Fibroblast of skin of right quadriceps (primary cell): ENCODE measurements at places on chromosomes 16 and 17.

- DNase-seq, result no peak
These were observed 572 bp downstream of the FAM171A2 start for GRCh38 chr17:44362949-44363612.

DNA sequence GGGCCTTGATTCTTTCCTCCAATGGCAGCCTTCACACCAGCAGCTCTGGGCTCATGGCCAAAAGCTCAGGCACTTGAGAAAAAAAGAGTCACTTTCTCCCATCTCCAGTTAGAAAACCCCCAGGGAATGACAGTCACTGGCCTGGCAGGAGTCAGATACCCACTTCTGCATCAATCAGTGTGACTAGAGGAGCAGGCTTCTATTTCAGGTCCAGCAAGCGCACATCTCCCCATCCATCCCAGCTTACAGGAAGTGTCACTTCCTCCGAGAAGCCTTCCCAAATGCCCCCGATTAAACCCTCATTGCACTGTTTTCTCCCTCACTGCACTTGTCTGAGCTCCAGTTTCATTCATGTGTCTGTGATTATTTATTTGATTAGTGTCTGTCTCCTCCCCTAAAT, 30.4 kb upstream of the CCL1 start:
- no peak for DNase-seq

DNA sequence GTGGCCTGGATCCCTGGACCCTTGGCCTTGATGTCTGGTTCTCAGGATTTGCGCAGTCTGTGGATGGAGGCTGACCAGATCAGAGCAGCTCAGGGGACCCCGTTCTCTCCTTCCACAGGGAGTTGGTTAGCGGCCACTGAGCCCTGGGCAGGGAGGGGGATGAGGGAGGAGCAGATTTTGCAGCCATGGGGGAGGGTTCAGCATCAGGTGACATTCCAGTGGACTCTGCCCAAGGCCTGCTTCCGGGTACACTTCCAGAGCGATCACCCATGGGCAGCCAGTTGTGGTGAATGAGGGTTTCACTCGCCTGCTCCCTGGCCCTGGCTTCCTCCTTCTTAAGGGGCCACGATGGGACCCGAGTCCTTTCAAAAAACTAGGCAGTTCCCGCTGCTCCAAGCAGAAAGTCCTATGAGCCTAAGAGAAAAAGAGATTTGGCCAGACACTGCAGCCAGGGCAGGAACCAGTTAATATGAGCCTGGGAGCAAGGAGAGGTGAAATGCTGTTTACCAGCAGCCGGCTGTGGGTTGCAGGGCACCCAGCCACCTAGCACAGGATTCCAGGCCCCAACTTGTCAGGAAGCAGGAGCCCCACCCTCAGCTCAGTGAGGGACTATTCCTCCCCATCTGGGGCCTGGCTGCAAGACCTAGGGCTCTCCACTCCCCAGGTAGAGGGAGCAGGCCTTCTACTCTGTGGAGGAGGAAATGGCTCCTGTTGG, 4.7 kb upstream of the GPRC5C start:
- DNase-seq, result no peak

GRCh38 chr17:61783556-61784304, 79.6 kb downstream of the BRIP1 start:
- DNase-seq, result no peak

DNA sequence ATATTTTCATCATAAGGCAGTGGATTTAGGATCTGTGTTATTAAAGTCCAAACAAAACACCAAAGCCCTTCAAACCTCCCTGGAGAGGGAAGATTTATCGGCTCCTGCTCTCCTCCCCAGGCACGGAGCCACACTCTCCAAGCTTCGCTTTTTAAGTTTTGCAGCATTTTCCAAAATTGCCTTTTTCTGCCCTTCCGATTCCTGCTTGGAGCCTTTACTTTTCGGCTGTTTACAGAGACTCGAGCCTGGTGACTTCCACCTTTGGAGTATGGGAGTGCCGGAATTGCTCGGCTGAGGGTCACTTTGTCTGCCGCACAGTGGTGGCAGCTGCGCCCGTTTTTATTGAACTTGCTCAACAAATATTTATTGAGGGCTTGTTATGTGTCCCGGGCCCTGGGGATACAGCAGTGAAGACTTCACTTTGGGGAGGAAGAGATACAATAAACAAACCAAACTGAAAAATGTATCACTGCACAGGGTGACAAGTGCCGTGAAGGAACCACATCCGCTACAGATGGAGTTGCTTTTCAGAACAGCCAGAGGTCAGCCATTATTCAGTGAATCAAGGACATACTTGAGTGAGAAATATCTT, 185.5 kb downstream of the NTN1 start:
- DNase-seq, result no peak

- DNase-seq, result no peak
These were observed 13.7 kb upstream of the XYLT2 start for GRCh38 chr17:50332196-50332595.

- no peak for DNase-seq
These were observed 34.1 kb upstream of the MYH10 start for GRCh38 chr17:8664456-8665126.
